ENCODE measurements at places on chromosomes 1 and 21.

DNA sequence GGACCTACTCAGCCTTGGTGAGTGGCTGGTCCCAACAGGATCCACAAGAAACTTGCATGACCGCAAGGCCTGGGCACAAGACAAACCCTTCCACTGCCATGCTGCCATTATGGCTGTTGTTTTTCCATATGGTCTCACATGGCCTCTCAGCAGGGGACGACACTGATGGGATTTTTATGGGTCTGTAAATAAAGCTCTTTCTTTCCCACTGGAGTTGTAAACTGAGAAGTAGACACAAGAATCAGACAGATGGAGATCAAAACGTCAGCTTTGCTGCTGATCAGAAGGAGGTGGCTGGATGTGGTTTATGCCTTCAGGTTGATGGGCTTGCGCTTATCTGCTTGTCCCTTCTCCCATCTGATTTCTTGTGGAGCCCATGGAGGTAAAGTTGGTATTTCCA lies 138.1 kb upstream of the KCNJ6 start:
- DNase-seq, result no peak

DNA sequence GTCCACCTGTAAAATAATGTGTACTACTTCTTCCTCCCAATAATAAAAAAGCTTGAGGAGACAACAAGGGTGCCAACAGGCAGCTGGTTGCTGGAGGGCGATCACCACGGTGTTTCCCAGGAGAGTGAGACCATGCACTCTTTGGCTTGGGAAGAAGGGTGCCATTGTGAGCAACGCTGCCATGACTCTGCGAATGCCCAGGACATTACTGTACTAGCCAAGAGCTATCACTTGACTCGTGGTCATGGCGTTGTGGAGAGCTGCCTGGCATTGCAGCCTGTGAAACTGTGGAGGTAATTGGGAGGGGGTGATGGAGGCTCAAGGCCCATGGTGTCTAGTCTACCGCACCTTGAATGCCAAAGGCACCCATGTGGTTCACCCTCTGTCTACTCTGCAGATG lies 14.6 kb upstream of the PRMT2 start:
- DNase-seq, result no peak

- DNase-seq, result no peak
Observed at GRCh38 chr1:4702932-4703331, 48.5 kb downstream of the AJAP1 start.

- DNase-seq, result no peak
Observed at GRCh38 chr1:203083463-203083921, 2.3 kb downstream of the MYOG start.

DNA sequence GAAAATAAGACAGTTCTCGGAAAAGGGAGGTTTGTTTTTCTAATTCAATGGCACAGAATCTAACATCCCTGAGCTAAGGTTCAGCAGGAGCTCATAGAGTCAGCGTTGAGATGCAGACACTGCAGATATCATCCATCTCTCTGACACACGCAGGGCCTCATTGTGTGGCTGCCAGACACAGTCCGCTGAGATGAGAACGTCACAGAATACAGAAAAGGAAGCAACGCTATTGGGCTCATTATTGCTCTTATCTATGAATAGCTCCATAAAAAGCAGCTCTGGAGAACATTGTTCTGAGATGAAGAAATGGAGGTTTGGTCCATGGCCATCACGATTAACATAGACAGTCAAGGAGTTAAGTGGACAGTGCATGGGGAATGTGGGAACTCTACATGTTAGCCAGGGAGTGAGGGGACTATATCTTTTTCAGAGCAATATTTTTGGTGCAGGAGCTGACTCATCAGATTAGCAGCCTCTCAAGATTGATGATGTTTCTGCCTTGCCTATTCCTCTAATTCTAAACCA lies 771.6 kb upstream of the CXADR start:
- DNase-seq, result no peak

DNA sequence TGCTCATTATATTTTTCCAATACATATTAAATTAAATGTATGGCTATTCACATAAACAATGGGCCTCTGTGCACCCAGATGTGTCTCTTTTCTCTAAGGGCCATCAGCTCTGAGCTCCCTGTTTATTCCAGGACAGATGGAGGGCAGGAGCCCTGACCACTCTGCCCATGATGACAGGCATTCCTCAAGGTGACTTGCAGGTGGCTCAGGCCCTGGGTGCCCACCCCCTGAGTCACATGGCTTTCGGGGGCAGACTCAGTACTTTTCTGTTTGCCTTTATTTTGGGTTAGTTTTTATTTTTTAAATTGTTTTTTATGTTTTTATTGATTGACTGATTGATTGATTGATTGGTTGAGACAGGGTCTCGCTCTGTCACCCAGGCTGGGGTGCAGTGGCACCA lies 6.4 kb upstream of the LRP8 start:
- no peak for DNase-seq

GRCh38 chr1:84146411-84147032 lies 2.5 kb downstream of the PRKACB start:
- DNase-seq, result no peak

DNA sequence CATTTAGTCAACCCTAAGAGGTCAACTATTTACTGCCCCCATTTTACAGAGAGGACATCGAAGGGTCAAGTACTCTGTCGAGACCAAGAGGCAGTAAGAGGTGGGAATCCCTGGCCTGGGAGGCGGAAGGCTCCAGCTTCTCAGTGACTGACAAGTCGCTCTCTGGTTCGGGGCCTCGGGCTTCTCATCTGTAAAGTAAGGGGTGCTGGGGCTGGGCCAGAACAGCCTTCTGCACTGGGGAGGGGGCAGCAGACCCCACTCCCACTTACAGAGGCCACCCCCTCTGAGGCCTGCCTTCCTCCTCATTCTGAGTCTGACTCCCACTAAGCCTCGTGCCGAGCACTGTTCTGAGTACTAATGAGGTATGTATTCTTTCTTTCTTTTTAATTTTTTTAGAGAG lies 17.0 kb upstream of the IFNLR1 start:
- DNase-seq, result no peak

DNA sequence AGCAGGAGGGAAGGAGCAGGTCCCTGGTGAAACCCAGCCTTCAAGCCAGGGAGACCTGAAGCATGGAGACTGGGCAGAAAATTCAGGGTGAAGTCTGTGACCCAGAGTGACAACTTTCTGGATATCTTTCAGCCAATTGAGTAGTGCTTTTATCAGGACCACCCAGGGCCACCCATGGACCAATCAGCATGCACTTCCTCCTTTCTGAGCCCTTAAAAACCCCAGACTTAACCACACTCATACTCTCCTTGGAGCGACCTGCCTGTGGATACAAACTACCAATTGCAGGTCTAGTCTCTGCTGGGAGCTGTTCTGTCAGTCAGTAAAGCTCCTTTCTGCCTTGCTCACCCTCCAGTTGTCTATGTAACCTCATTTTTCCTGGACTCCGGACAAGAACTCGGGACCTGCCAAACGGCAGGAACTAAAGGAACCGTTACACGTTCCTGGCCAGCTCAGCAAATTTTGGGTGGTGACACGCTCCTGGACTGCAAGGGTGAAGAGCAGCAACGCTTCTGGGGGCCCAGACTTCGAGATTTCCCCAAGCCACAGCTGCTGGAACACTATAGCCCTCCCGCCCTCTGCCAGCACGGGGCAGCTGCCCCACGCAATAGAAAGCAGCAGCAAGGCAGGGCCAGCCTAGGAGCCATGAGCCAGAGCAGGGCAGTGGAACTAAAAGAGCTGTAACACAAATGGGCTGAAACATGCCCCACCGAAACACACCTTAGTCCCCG lies 1183.4 kb downstream of the AMY1C start:
- no peak for DNase-seq

DNA sequence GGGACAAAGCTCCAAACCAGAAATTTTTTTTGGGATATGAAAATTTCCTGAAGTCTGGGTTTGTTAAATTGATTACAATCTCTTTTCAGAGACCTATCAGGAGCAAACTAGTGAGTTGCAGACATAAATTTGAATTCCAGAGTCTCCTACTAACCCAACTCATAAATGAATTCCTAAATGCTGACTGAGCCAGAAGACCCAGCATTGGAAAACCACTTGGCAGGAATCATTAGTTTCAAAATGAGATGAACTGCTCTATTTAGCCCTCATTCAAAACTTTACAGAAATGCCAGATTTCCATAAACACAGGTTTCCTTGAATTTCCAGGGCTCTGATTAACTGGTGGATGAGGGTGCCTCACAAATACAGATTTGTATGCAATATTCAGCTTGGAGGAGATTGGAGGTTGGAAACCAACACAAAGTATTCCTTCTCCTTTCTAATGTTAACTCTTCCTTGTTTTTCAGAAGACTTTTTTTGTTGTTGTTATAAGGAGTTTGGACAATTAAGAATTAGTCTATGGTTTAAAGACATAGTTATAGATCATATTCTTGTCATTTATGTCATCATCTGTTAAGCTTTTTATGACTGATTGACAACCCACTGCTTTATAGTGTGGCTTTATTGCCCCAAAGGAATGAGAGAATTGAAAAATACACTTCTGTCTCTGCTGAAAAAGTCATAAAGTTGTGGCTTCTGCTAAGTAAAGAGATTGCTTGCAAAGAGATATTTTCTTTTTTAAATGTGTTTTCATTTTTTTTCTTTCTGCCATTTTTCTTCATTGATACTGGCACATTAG lies 222.8 kb downstream of the HLX start:
- DNase-seq, result no peak

DNA sequence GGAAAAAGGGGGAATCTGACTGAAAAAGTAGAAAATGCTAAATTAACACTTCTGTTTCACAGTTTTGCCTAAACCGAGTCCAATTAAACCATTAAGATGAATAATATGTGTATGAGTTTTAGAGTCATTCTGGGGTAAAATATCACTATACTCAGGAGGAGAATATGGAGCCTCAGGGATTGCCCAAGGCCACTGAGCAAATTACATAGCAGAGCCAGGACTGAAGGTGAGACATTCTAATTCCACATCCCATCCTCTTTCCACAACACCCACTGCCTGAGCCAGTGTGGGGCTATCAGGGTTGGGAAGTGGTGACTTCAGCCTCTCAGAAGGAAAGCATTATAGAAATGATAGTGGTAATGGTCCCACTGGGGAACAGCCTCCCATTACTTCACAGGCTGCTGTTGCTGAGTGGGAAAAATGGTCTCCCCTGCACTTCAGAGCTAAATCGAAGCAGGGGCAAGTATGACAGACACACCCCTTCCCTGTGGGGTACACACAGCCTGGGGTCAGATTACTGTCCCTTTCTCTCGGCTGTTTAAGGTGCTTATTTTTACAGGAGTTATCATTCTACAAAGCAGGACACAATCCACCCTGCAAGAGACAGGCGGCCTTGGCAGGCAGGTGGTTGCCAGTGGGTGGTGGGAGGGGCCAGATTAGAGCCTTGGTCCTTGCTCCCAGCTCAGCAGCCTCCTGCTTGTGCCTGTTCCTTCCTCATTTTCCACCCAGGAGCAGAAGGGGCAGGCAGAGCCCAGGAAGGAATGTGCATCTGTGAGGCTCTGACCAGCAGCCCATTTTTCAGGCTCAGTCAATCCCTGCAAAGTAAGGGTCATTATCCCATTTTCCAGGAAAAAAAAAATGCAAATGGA lies 9.5 kb upstream of the BCAR3 start:
- DNase-seq, result no peak

GRCh38 chr1:85626818-85627217 lies 46.3 kb downstream of the CCN1 start:
- no peak for DNase-seq

DNA sequence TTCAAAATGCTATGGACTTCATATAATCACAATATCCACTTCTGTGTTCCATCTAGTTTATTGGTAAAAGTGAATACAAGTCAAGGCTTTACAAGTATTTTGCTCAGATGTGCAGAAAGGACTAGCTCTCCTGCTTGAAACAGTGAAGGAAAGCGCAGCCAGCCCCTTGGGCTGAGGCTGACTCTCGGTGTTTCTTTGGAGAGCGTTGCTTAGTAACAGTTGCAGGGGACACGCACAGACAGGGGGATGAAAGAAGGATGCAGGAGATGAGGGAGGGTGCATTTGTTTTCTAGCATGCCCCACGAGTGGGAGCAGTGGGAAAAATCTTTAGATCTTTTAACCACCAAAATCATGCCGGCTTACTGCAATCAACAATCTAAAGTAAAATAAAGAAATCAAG lies 9.1 kb downstream of the PYCR2 start:
- DNase-seq, result no peak

DNA sequence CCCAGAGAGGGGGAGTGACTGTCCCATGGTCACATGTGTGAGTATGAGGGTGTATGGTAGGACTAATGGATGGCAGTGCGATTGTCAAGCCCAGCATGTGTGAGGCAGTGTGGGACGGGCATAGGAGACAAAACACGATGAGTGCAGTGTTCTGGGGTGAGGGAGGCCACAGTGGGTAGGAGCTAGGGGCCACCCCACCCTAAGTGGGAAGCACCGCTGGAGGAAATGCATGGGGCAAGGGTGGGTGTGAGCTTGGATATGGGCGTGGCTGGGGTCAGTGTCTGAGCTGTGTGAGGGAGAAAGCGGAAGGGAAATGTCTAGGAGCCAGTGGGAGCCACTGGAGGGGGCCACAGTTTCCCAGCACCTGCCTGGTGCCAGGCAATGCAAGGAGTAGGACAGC lies 56.5 kb downstream of the FOXO6 start:
- DNase-seq, result no peak

DNA sequence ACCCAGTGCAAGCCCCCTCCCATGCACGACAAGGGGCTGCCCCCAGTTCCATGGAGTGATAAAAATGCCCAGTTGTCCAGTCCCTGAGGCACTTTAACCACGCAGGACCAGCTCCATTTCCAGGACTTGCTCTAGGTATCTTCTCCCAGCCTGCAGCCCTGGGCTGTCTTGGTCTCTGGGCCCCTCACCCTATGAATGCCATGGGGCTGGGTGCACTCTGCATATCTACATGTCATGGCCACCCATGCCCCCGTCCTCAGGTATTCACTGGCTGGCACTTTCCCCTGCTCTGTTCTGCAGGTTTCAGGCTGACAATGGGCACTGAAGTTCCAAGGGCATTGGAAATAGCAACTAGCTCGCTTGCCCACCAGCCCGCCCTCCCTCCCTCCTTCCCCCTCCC lies 19.6 kb upstream of the C1orf174 start:
- DNase-seq, result no peak

Measured in stimulated activated CD4-positive, alpha-beta T cell treated with anti-CD3 and anti-CD28 coated beads, Interleukin-1b, Interleukin-23, amount 100 ng/mL, for 1 hour (primary cell).